ENCODE measurements at places on chromosomes 3 and 15.

DNA sequence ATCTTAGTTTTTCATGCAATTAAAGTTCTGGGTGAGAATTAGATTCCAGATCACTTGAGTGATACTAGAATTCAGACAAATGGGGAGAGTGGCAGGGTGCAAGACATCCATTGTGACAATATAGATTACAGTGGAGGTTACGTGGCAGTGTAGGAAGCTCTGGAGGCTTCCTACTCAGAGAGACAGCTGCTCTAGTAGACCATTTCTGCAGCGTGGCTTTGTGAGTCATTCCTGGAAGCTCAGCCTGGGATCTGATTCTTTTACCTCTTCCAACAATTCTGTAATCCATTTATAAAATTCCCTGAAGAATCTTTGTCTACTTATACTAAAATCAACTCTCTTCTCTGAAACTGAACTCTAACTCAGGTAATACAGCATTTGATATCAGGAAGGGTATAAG is 90.4 kb upstream of the ASB14 start:
- DNase-seq: peak; percentile 27

DNA sequence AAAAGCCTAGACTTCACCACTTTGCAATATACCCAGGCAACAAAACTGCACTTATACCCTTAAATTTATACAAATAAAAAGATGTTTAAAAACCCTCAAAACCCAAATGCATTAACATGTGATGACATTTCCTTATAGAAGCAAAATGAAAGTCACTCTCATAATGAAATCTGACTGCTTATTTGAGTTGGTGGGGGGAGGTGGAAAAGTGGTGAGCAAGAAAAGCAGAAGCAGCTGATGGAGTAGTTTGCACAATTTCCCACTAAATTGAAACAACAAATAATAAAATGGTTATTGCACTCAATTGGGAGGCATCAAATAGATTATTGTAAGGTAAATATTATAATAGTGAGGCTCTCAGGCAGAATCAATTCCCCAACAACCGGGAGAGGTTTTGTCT is 54.0 kb upstream of the GADL1 start:
- no peak for DNase-seq

GRCh38 chr3:125478326-125478725 is 41.7 kb downstream of the SNX4 start:
- DNase-seq: peak; percentile 49

DNA sequence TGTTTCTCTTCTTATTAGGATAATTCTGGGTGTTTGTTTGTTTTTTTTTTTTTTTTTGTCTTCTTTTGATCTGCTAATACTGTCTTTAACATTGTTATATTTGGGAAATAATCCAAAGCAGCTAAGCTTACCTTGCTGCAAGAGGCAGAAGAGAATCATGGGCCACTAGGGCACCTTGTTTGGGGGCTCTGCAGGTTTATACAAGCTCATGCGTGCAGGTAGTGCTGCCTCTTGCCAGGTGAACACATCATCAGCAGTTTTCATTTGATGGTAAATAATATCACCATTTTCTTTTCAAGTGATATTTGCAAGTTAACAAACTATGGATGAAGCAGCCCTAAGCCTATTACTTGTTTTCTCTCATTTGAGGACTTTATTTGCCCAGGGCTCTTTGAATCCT is 37.9 kb downstream of the MAP3K13 start:
- no peak for DNase-seq

DNA sequence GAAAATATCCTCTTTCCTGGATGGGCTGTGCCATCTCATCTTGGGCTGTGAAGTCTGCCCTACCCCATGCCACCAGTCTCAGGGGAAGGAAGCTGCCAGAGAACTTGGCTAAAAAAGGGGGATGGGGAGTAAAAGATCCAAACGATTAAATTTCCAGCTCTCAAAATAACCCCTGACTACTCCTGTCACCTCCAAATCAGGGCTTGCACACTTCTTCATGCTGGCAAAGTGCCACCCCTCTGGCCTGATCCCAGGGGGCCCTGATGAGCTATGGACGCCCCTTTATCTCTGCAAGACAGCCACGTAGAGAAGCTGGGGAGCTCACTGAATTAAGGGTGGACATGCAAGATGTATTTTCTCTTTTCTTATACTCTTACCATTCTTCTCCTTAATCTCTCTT is 1.2 kb upstream of the MLF1 start:
- no peak for DNase-seq

GRCh38 chr15:61835496-61836106 is 224.6 kb downstream of the VPS13C start:
- DNase-seq: no peak

- no peak for DNase-seq
Observed at GRCh38 chr3:29751647-29752314, 470.9 kb downstream of the RBMS3 start.

GRCh38 chr15:39106950-39107349 is 473.9 kb upstream of the THBS1 start:
- no peak for DNase-seq

- no peak for DNase-seq
Observed at GRCh38 chr15:45759936-45760335, 125.1 kb downstream of the SQOR start.

GRCh38 chr3:72614394-72615074 is 233.7 kb downstream of the SHQ1 start:
- no peak for DNase-seq

DNA sequence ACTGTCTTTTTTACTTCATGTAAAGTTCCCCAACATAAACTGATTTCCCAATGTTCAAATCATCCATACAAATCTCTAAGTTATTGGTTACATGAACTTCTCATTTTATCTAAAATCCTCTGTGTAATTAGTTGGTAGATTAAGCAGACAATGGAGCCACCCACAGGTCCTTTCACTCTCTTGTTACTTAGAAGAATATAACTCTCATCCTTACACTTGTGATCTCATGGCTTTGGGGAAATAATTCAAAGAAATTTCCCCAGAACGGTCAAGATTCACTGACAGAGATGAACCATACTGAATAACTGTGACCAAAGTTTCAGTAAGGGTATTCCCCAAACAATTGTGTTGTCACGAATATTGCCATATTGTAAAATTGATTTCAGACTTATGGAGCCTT is 1102.6 kb upstream of the EPHA6 start:
- DNase-seq: no peak

- no peak for DNase-seq
Observed at GRCh38 chr3:45183872-45184262, 37.7 kb upstream of the CDCP1 start.

DNA sequence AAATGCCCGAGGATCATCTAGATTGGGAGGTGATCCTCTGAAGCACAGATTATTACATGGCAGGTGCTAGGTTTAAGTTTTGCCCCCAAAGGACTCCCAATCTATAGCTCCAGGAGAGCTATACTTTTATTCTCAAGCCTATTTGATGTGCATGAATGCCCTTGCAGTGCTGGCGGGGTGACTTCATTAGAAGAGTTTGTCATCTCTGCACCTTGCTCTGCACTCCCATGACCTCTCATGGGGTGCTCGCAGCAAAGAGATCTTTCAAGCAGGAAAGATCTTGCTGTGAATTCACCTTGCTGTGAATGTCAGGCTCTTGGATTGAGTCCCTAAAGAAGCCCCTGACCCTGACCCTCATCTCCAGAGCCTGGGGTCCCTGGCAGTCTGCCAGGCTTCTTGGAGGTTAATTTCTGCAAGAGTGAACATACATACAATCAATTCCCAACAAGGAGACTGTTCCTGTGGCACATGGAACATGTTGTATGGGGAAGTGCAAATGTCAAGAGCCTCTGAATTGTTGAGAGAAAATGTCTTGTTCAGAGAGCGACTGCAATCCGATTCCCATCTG is 45.9 kb downstream of the FAM43A start:
- DNase-seq: no peak

GRCh38 chr15:73051807-73052652 is at the start of gene NEO1:
TSS of gene NEO1 (plus strand) at chr15:73052463. CDS start at chr15:73052676, 213 bp downstream.
- peak; percentile 56 for DNase-seq

- DNase-seq: no peak
Observed at GRCh38 chr3:37807749-37808148, 53.9 kb upstream of the CTDSPL start.

DNA sequence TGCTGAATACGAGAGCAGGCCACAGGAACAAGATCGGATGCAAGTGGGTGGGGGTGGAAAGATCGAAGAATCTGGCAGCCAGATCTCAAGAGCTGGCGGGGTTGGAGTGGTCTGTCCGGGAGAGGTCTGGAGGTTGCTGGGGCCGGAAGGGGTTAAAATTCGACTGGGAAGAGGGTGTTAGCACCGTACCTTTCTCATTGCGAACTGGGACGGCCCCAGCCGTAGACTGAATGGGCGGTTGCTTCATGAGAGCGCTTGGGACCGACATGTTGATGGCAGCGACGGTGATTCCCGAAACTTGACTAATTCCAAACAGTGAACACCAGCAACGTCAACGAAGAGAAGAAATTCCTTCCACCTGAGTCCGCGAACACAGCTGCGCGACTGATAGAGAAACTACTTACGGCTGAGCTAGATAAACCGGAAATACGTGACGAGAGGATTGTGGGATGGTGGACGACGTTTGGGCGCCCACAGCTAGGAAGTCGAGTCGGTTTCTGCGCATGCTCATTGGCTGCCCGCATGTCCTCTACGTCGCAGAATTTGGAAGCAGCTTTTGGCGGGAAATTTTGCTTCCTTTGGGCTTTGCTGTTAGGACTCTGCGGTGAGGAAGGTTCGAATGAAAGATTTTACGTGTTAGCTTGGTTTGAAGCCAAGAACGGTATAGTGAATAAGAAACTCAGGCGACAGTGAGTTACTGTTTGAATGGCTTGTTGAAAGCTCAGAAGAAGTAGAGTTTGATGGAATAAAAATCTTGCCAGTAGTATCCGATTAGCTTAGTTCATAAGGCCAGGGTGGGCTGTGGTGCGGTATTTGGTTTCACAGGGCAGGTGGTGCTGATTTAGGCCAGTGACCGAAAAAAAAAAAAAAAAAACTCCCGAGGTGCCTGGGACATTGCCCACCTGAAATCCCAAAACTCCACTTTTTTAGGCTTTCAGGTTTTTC is at the start of gene MFAP1:
MFAP1 (minus strand) TSS at position 389 of the 945 bp plus-strand sequence; CDS start at position 268, 121 bp downstream.
- peak; percentile 97 for DNase-seq

GRCh38 chr15:51536965-51537574 is 85.5 kb downstream of the DMXL2 start:
- DNase-seq: no peak

GRCh38 chr15:36880913-36881460 is 219.4 kb downstream of the MEIS2 start:
- DNase-seq: no peak

DNA sequence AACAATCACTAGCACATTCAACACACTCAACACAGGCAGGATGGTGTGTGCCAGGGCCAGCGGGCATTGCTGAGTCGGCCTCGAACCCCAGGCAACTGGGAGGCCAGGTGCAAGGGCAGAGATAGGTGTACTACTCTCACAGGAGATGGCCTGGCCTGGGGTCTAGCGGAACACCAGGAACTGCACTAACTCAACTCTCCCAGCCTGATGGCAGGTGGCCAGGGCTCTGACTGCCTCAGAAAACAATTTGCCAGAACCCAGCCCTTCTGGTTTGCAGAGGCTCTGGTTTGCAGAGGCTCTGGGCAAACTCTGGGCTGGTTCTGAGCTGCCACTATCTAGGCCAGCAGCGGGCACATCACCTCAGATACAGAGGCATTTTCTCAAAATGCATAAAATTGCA is 229.2 kb upstream of the CHRNA7 start:
- no peak for DNase-seq

- peak; percentile 68 for DNase-seq
Observed at GRCh38 chr3:149726716-149727407, 25.4 kb downstream of the COMMD2 start.

- no peak for DNase-seq
Observed at GRCh38 chr15:75237316-75237982, 20.7 kb upstream of the GOLGA6C start.

DNA sequence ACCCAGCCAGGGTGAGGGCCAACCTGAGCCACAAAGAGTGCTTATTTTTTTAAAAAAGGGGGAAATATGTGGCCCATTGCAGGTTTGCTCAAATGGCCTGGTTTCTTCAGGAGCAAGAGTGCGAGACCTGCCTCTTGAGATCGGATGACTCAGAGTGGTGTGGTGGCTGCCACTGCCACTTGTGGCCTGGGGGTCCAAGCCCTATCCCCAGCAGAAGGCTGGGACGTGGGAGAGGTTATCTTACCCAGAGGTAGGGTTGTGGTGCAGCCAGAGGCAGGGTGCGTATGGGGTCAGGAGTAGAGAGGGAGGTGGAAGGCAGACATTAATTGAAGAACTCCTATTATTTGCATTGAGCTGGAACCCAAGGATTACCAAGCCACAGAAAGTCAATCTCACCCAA is 83.2 kb upstream of the SMAD3 start:
- no peak for DNase-seq

GRCh38 chr15:59385171-59385570 is 12.5 kb upstream of the MYO1E start:
- DNase-seq: no peak

DNA sequence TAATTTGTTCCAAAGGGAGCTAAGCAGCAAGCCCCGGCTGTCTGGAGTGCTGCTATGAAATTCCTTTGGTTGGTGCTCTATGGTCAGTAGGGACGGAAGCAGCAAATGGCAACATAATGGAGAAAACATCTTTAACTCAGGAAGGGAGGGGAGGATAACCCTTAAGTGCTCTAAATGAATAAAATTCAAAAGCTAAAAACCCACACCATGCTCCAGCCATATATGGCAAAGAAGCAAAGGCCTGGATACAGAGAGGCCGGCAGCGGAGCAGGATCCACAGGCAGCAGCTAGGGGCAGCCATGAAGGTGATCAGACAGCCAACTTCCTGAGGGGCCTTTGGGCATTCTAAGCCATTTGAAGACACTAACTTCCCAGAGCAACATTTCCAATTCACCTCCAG is 38.9 kb downstream of the IL17RD start:
- DNase-seq: no peak

DNA sequence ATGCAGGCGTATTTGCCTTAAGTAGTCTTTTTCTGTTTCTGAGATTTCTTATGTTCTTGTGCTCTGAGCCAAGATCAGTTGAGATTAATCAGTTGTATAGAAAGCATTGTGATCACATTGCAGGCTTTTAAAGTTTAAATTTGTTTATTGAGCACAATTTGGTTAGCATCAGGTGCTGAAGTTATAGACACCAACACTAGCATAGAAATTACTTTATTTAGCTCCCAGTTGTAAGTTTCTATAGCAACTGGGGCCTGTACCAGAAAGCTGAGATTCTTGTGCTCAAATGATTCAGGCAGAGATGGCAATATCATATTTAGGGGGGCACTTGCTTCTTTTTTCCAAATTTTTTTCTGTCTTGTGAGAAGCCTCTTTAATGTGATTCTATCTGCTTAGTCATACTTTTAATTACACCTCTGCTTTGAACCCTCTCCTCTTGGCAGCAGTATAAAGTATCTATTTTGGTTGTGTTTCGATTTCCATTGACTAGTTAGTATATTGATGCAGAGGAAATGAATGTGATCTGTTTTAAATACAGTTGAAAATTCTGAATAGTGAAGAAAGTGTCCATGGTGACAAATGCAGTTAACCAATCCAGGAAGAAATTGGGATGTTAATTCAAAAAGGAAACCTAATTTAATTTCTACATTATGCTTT is 241.7 kb upstream of the GBE1 start:
- no peak for DNase-seq

- DNase-seq: no peak
Observed at GRCh38 chr3:46194868-46195553, 13.1 kb downstream of the CCR1 start.

- DNase-seq: no peak
Observed at GRCh38 chr3:186886202-186886981, 43.9 kb downstream of the ADIPOQ start.

All from astrocyte (in vitro differentiated cells and primary cell).